Fibroblast of pulmonary artery (primary cell): ENCODE measurements at places on chromosomes 3 and 15.
A peak's percentile ranks its signal among the peaks of the same experiment; 100 is the strongest.

GRCh38 chr15:95620934-95621579 is 709.4 kb upstream of the NR2F2 start:
- peak; percentile 72 for DNase-seq

- peak; percentile 40 for DNase-seq
Observed at GRCh38 chr3:66485291-66485968, 15.4 kb downstream of the LRIG1 start.

DNA sequence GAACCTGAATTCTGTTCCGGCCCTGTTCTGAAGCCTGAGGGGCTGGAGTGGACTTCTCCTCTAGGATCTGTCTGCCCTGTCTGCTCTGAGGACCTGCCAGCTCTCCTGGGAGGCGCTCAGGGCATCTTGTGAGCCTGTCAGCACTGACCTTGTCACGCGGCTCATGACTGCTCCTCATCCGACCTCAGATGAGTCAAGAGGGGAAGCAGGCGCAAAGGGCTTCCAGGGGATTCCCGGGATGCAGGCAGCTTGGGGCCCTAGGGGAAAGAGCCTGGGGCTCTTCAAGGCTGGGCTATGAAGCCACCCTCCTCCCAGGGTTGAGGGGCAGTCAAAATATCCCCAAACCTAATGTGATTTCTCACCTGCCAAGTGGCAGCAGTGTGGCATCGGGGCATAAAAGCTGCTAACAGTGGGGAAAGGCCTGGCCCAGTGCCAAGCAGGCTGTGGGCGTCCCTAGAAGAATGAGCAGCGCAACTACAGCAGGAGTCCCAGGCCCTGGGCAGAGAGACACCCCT is 27.6 kb upstream of the ANKDD1A start:
- DNase-seq, result peak; percentile 89

- DNase-seq, result peak; percentile 78
Observed at GRCh38 chr3:117628823-117629291, 919.3 kb downstream of the TUSC7 start.

DNA sequence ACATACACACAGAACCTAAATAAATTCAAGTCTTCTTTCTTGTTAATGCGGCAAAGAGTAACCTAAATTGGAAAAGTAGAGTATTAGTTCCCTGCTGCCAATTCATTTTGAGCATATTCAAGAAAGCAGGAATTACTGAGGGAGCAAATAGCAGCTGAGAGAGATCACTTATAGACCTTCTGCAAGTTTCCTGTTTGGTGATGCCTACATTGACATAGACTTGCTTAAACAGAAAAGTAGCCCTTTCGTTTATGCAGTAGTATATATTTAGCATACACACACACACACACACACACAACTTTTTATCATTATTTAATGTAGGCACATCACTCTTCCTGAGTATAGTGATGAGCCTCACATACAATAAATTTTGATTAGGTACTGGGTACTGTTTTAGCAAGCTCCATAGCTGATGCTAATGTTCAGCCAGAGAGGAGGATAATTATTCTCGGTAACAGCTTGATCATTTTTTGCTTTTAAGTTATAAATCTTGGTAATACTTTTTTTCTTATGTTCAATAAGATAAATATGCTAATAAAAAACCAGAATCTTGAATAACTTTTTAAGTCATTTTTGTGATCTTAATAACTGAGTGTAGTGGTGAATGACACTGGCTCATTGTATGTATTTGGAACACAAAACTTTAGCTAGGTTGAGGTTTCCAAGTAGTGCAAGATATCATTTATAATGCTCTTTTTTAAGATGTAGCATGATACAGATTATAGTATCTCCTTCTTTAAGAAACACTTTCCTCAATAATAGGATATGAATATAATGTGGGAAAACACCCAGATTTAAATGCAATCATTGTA is 174.7 kb downstream of the MBNL1 start:
- DNase-seq, result peak; percentile 27

DNA sequence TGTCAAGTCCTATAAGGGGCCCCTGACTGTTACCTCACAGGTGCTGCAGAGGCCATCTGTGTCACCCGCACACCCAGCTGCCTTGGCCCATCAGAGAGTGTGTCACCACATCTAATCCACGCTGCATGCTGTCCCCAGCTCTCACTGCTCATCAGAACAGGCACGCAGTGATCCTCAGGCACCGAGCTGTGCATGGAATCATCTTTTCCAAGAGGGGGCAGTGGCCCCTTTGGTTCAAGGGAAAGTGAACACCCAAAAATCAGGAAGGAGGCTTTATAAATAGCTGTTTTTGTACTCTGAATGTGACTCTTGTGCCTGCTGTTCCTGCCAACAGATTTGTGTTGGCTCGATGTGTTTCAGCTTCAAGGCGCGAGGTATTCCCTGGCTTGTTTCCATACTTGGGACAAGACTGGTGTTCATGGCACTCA is 110.3 kb upstream of the ETV5 start:
- no peak for DNase-seq

DNA sequence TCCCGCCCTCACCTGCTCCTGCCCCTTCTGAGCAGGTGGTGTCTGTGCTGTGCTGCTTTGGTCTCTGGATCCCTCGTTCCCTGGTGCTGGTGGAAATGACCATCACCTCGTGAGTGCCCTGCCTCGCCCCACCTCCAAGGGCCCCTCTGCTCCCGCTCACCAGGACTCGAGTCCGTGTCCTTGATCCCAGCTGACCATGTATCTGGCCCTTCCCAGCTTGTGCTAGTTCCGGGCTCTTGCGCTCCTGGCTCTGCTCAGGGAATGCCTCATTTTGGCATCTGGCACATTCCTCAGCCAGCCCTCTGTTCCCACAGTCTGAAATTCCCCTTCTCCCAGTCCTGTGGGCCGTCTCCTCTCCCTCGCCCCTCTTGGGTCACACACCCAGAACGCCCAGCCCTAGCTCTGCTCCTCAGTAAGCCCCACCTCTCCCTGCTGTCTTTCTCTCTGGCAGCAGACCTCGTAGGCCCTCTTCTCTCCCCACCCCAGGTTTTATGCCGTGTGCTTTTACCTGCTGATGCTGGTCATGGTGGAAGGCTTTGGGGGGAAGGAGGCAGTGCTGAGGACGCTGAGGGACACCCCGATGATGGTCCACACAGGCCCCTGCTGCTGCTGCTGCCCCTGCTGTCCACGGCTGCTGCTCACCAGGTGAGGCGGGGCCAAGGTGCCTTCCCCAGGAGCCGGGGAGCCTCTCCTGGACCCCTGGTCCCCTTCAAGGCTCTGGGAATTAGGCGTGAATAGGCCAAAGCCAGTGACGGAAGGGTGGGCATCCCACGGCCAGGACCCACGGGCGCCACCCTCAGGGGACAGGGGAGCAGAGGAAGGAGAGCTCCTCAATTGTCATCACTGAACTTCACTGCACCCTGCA is 11.5 kb downstream of the SLC51A start:
- peak; percentile 39 for DNase-seq

- peak; percentile 47 for DNase-seq
Observed at GRCh38 chr3:151772825-151773480, 39.2 kb downstream of the AADACL2 start.

DNA sequence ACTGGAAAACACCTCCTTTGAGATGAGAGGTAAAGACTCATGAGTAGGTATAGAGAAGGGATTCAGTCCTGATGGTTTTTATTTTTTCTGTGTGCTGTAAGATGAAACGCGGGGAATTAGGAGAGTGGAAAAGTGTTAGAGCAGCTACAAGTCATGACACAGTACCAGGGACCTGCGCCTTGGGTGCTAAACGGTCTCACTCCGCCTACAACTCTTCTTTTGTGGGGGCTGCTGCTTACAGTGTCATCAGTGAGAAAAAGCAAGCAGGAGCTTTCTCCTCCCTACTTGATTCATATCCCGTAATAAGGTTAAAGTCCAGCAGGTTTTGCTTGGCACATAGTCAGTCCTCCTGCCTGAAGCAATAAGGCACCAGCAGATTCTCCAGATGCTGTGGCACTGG is 39.1 kb downstream of the RASGRP1 start:
- no peak for DNase-seq

DNA sequence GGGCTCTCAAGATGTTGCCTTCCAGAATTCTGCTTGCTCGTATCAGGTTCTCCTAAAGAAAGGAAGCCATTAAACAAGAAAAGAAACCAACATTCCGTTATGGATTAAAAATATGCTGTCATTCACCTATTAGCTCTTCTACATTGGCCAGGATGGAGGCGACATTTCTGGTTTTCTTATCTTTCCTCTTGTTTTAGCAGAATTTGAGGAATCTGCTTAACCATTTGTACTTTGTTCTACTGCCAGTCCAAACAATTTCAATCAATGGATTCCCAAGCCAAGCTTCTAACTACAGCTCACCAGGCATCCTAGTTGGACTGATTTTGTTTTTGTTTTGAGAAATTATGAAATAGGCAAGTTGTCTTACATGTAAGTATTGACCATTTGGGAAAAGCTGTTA is 164.6 kb upstream of the TSC22D2 start:
- DNase-seq, result no peak

GRCh38 chr3:119585208-119585607 is 5.9 kb downstream of the ADPRH start:
- DNase-seq, result no peak

GRCh38 chr3:3734881-3735280 is 64.3 kb upstream of the LRRN1 start:
- no peak for DNase-seq

- DNase-seq, result no peak
Observed at GRCh38 chr15:66923438-66923881, 141.9 kb upstream of the SMAD3 start.

- no peak for DNase-seq
Observed at GRCh38 chr15:36218991-36219390, 360.4 kb upstream of the CDIN1 start.

- DNase-seq, result no peak
Observed at GRCh38 chr15:68691705-68692104, 112.9 kb downstream of the CORO2B start.

- DNase-seq, result peak; percentile 66
Observed at GRCh38 chr3:74426571-74426970, 187.9 kb downstream of the CNTN3 start.

DNA sequence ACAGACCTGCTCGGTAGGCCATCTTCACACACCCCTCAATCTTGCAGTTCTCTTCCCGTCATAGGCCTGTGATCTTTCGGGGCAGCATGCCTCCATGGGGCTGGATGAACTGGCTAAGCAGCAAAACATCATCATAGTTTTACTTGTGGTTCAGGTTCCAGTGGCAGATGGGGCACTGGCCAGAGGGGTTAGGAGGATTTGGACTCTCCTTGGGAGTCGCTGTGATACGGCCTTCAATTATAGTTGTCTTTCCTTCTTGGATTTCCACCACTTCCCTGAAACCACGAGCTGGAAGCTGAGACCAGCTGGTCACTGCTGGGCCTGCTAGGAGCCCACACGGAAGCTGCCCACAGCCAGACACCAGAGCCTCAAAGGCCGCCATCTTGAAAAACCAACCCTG is 15.7 kb downstream of the ZNF589 start:
- DNase-seq, result no peak

- no peak for DNase-seq
Observed at GRCh38 chr3:112321867-112322652, 10.9 kb upstream of the CD200 start.

DNA sequence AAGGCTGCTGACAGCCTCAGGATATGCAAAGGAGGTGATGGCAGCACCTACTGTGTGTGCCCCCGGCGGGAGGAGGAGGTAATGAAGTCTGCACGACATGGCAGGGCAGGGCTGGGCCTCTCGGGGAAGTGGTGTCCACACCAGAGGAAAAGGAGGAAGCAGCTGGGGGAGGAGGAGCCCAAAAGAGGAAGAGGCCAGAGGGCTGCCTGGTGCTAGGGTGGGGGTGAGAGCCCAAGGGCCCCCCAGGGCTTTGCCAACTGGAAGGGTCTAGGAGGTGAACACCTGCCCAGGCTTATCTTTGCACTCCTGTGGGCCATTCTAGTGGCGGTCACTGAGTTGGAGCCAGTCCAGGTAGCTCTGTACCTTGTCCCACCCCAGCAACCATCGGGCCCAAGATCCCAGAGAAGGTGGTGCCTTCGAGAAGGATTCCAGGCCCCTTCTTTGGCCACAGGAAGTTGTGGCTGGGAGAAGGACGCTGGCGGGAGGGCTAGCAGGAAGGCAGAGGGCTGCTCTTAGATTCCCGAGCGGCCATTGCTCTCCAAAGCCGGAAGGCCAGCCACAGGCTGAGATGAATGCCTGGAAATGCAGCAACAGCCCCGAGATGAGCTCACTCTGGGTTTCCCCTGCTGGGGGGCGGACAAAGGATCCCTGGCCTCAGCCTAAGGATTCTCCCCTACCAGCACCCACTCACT is 7.0 kb downstream of the GNAI2 start:
- peak; percentile 76 for DNase-seq

DNA sequence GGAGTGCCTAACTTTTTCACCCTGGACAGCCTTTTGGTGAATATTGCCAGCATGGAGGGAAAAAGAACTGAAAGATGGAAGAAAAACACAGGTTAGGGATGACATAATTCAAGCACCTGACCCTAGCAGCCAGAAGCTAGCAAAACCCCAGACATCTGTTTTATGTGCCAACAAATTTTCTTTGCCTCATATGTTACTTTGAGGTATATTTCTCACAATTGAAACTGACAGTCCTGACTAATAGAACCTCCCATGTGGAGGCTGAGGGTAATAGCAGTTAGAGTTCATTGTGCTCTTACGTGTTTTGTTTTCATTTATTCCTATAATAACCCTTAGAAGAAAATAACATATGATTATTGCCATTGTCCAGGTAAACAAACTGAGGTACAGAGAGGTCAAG is 71.5 kb upstream of the SLC25A26 start:
- DNase-seq, result no peak

GRCh38 chr15:89674526-89674925 is 4.6 kb downstream of the PLIN1 start:
- no peak for DNase-seq

- no peak for DNase-seq
Observed at GRCh38 chr3:39005295-39005694, 46.4 kb downstream of the SCN11A start.

DNA sequence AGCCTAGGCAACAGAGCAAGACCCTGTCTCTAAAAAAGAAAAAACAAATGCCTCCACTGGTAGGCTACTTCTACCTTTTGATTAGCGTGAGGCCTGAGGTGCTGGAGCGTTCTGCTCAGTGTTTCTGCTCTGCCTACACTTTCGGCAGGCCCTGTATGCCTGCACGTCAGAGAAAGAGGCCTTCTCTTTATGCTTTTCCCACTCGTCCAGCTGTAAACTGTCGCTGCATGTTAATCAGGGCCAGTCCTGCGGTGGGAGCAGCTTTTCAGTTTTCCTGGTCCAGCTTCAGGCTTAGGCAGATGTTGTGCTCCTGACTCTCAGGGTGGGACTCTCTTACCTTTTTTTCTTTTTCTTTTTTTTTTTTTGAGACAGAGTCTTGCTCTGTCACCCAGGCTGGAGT is 25.3 kb downstream of the CSPG5 start:
- no peak for DNase-seq
